Fibroblast of villous mesenchyme (primary cell): ENCODE measurements at places on chromosomes 5 and 9. TPM values are rescaled to one million over a fixed set of nuclear protein-coding genes. Genes with fewer than 3 reads are reported as not detected.

- no peak for DNase-seq
These were observed 370.6 kb downstream of the DMRTA1 start for GRCh38 chr9:22817181-22817580.

- DNase-seq, result no peak
These were observed 3.8 kb downstream of the MIGA2 start for GRCh38 chr9:129040113-129040643.

DNA sequence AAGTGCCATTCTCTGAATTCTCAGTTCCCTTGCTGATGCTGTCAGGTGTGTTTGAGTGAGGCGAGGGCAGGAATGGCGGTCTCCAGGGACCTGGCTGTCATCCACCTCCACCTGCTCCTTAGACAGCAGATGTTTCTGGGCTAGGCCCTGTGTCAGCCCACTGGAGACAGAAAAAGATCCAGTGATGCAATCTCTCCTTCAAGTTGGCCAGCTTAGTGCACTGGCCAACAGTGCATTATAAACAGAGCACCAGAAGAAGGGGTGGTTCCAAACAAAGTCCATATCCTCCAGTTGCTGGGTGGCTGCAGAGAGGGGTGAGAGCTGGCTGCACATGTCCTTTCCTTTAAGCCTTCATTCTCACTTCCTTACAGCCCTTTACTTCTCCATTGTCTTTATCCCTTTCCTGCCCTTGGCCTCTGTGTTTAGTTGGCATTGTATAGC lies 26.5 kb downstream of the NANS start:
- DNase-seq, result peak; percentile 44

DNA sequence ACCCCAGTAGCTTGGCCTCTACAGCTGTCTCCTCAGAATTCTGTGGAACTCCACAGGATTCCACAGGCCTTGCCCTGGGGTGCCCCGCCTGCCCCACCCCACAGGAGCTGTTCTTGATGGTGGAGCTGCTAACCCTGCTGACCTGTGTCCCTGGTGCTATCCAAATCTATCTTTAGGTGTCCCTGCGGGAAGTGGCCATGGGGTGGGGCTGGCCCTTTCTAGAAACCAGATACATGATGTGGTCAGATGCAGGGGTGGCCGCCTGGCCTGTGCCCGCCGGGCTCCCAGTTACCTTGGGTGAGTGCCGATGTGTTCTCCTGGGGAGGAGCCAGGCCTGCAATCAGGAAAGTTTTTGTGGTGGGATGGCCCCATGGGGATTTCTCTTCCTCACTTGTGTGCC lies 34.2 kb downstream of the WNK2 start:
- DNase-seq, result no peak

DNA sequence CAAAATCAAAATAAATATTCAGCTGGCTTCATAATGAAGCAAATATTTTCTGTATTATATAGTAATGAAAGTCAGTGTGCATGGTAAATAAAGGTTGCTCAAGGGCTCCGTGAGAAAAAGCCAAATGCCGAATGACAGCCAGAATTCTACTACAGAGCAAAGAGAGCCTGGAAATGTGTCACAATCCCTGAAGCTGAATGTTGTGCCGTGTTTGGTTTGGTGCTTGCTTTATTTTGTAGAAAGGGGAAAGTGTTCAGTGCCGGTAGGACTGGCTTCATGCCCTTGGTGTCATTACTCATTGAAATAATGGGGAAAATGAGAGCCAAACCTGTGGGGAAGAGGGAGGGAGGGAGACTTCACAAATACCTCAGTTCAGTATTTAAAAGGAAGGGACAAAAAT lies 26.8 kb upstream of the ADAMTSL1 start:
- peak; percentile 64 for DNase-seq

GRCh38 chr5:29005386-29005785 lies 1967.0 kb upstream of the CDH9 start:
- no peak for DNase-seq

HBEGF gene
- 7.4 and 9.5 TPM in 2 replicates for total RNA-seq
